ENCODE measurements at places on chromosomes 7 and 10.
A peak's percentile ranks its signal among the peaks of the same experiment; 100 is the strongest.

DNA sequence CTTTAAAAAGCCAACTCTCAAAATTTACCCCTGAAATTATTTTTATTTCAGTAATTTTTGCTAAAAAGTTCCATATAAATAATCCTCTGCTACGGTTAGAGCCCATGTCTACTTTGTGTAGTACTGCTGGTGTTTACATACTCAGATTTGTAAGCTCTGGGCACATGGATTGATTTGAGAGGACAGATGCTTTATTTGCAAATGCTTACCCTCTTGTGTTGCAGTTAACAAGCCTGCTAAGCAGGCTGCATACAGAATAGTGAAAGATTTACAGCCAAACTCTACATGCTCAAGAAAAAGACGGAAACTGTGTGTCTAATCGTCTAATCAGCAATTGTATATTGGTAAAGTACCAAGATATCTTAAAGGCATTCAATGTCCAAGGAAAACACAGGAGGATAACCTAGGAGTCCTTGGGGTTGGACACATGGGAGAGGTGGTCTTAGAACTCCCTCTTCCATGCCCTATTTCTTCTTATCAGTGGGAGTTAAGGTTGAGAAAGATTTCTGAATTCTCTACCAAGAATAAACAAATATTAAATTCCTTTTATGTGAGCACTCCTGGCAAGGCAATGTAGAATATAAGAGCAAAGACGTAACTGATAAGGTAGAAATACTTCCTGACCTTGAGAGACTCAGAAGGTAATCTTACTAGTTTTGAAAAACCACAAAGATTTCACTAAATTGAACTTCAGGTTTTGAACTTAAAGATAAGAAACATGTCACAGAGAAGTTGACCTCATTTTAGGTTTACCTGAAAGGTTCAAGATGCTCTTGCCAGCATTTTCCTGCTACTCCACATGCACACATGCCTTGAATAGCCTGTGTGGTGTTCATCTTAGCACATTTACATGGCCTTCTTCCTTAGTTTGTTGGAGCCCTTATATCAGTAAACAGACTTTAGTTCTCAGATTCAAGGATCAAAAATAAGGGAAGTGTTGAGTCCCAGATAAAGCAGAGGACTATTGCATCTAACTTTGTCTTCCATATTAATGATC lies 1216.5 kb downstream of the SORCS3 start:
- DNase-seq = no peak

GRCh38 chr7:1499367-1500029 lies 4.7 kb downstream of the INTS1 start:
- no peak for DNase-seq

DNA sequence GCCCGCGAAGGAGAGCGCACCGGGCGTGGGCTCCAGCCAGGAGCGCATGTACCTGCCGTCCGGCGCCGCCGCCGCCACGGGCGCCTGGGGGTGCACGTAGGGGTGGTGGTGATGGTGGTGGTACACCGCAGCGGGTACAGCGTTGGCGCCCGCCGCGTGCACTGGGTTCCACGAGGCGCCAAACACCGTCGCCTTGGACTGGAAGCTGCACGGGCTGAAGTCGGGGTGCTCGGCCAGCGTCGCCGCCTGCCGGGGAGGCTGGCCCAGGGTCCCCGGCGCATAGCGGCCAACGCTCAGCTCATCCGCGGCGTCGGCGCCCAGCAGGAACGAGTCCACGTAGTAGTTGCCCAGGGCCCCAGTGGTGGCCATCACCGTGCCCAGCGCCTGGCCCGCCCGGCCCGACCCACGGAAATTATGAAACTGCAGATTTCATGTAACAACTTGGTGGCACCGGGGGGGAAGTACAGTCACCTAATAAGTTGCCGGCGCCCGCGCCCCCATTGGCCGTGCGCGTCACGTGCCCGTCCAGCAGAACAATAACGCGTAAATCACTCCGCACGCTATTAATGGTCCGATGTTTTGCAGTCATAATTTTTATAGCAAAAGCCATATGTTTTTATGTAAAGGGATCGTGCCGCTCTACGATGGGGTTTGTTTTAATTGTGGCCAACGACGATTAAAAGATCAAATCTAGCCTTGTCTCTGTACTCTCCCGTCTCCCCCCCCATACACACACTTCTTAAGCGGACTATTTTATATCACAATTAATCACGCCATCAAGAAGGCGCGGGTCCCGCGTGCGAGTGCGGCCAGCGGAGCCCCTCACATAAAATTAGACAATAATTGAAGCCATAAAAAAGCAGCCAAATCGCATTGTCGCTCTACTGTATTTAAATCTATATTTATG lies at the start of gene HOXA9:
TSS of gene HOXA9 (minus strand) at position 449 of the 907 bp plus-strand sequence. CDS start at position 369, 80 bp downstream.
- peak; percentile 76 for DNase-seq

GRCh38 chr10:122149561-122150505 lies 121.3 kb upstream of the BTBD16 start:
- DNase-seq = no peak

GRCh38 chr7:130804220-130804619 lies 70.2 kb upstream of the KLF14 start:
- DNase-seq = no peak

- DNase-seq = no peak
These were observed 140.1 kb downstream of the DYNC2I1 start for GRCh38 chr7:158996214-158997109.

DNA sequence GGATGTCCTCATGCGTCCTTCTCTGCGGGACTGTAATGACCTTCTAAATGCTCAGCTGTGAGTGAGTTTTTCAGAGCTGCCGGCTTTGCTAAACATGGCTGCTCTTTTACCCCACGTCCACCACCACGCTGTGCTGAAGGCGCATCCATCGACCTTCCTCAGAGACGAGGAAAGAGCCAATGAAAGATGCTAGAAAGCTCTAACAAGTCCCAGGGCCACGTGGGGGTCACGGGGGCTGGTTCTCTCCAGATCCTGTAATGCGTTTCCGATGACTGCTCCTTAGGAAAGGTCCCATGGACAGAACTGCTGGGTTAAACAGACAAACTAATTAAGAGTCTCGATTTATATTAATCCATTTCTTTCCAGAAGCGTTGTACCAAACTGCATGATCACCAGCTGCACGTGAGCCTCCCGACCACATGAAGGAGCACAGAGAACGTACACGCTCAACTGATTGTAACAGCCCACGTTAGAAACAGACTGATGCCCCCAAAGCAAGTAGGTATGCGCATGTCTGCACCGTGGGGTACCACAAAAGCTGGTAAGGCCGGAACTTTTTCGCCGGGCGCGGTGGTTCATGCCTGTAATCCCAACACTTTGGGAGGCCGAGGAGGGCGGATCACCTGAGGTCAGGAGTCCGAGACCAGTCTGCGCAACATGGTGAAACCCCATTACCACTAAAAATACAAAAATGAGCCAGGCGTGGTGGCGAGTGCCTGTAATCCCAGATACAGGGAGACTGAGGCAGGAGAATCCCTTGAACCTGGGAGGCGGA lies 109.6 kb downstream of the TCERG1L start:
- DNase-seq = no peak

DNA sequence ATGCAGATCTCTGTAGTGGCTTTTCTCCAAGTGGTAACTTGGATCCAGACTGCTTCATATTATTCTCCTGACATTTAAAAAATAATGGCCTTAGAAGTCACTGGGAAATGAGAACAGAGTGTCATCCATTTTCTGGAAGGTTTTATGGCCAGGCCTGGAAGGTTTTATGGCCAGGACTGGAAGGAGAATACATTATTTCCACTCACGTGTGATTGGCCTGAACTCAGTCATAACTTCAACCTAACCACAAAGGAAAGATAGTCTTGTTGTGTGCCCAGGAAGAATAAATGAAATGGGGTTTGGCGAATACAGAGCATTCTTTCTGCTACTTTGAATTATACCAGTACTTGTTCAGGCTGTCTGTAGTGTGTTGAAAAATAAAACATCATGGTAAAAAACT lies 360.9 kb downstream of the GPAM start:
- no peak for DNase-seq

DNA sequence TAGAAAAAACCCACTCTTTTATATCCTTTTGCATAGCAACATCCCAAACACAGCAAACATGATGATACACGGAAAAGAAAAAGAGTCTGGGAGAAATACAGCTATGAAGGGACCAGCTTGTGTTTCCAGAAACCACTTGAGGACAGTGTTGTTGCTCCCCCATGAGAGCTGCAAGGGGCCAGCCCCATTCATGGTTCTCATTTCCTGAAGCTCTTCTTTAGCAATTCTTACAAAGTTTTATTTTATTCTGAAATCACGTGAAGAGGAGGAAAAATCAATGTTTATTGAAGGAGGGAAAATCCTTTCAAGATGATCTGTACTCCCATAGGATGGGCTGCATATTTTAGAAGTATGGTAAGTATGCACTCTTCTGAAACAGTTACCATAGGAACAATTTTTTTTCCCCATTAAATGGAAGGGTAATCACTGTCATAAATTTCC lies 17.5 kb upstream of the PRTFDC1 start:
- no peak for DNase-seq

GRCh38 chr10:129637010-129637409 lies 170.0 kb downstream of the MGMT start:
- no peak for DNase-seq

- DNase-seq = no peak
These were observed 175.7 kb downstream of the FOXP2 start for GRCh38 chr7:114590298-114590697.

Measured in suppressor macrophage (primary cell).